Hindlimb muscle (tissue), 1 donor: ENCODE measurements at places on chromosomes 7 and 10.

- DNase-seq: peak; percentile 70
Measured at GRCh38 chr7:964401-965231, 10.1 kb upstream of the ADAP1 start.

GRCh38 chr10:3398825-3399646 is 226.5 kb upstream of the PITRM1 start:
- peak; percentile 32 for DNase-seq

GRCh38 chr10:78441694-78442093 is 408.0 kb downstream of the RPS24 start:
- no peak for DNase-seq

DNA sequence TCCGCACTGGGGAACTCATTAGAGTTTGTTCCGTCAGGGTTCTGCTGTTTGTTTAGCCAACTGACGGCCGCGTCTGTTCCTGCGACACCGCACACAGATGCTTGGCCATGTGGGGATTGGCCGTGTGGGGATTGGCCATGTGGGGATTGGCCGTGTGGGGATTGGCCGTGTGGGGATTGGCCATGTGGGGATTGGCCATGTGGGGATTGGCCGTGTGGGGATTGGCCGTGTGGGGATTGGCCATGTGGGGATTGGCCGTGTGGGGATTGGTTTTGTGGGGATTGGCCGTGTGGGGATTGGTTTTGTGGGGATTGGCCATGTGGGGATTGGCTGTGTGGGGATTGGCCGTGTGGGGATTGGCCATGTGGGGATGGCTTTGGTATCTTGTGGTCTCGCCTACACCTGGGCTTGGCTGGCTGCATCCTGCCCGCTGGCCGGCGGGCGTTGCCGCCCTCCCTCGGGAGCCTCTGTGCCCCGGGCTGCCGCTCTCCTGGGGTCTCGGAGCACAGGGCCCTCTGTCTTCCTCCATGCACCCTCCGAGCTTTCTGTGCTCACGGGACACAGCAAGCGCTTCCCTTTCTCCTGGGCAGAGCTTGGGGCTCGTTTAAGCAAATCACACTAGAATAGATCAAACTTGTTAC is 62.5 kb downstream of the NKX6-2 start:
- no peak for DNase-seq

DNA sequence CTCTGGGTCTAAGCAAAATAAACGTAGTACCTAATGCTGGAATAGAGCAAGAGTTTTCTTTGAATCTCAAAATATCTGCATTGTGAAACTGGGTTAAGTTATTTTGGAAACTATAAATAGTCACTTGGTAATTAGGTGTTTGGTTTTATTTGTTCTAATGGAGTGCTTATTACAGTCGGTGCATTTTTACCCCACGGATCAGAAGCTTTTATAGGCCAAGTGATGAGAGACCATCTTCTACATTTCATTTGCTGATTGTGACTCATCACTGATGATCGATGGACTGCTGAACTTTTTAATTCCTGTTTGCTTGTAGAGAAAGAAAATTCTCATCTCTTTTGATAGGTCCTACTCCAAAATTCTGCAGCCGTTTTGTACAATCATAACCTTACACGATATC is 28.2 kb downstream of the MGMT start:
- DNase-seq: no peak

DNA sequence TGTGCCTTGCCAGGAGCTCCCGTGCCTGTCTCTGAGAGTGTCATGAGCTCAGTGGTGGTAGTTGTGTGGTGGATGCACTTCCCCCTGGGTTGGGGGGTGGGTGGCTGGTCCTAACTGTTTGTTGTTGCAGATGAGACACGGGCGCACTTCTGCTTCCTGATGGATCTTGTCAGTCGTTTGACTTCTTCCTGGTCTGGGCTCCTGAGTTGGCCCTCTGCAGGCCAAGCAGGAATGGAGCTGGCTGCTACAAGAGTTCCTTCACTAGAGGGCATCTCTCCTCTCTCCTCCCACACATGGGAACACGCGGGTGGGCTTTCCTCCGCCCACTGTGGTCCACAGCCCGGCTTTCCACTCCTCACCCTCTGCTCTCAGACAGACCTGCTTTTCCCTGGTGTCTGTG is 82.0 kb downstream of the BMS1 start:
- no peak for DNase-seq

DNA sequence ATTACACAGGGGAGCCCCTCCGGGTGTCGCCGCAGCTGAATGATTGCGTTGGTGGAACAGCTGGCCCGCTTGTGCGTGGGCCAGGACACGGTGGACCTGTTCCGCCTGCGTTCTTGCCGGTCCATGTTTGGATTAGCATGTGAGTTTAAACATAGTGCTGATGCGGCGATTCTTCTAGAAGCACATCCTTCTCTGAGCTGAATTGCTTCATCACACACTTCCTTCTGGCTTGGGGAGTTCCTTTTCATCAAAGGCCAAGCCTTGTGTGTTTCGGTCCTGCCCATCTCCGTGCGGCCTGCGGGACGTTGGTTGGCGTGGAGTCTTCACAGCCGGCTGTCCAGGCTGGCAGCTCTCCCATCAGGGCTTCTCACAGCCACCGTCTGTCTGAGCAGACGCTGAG is 45.5 kb upstream of the SLC29A4 start:
- DNase-seq: peak; percentile 63

GRCh38 chr7:39623732-39624441 is 515 bp downstream of the RALA start:
- peak; percentile 33 for DNase-seq

- DNase-seq: no peak
Measured at GRCh38 chr7:76216381-76217082, 14.8 kb downstream of the SRRM3 start.

- DNase-seq: no peak
Measured at GRCh38 chr10:14146501-14146900, 184.2 kb downstream of the FRMD4A start.

GRCh38 chr7:43363035-43363791 is 219.7 kb upstream of the STK17A start:
- DNase-seq: no peak

- DNase-seq: no peak
Measured at GRCh38 chr7:54783952-54784351, 24.9 kb upstream of the SEC61G start.

GRCh38 chr7:81244224-81244623 is 325.4 kb upstream of the SEMA3C start:
- no peak for DNase-seq

DNA sequence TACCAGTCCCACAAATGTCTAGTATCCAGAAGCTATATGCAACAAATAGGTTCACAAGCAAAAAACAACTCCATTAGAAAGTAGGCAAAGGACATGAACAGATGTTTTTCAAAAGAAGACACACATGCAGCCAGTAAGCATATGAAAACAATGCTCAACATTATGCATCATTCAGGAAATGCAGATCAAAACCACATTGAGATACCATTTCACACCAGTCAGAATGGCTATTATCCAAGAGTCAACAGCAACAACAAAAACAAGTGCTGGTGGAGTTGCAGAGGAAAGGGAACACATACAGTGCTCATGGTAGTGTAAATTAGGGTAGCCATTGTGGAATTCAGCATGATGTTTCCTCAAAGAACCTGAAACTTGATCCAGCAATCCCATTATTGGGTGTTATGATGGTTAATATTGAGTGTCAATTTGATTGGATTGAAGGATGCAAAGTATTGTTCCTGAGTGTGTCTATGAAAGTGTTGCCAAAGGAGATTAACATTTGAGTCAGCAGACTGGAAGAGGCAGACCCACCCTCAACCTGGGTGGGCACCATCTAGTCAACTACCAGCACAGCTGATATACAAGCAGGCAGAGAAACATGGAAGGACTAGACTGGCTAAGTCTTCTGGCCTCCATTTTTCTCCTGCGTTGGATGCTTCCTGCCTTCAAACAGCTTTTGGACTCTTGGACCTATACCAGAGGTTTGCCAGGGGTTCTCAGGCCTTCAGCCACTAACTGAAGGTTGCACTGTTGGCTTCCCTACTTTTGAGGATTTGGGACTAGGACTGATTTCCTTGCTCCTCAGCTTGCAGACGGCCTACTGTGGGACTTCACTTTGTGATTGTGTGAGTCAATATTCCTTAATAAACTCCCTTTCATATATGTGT is 218.4 kb upstream of the SEMA3D start:
- DNase-seq: no peak

DNA sequence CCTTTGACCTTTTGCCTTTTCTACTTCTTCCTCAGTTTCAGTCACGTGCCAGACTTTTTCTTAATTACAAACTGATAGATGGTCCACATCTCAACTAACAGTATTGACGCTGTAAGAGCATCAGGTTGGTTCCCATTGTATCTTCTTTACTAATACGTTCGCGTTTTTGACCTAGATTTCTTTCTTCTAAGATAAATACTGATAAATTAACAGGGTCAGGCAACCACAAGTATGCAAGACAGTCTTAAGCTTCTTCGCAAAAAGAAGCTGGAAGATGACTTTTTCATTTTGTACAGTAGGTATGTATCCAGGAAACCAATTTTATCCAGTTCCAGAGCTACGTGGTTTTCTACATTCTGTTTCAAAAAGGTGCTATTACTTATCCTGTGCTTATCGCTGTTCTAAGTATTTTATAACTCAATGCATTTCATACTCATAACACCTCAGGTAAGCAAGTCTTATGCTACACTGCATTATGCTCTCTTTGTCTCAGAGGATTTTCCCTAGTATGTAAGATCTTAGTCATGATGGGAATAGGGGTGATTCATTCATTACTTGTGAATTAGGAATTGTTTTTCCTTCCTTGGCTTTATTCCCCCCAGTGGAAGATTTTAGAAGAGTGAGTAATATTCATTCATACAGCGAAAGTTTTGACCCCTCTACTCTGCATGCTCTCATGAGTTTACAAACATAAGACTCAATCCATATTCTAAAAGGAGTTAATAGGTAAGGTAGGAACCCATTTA is 955 bp downstream of the DUS4L start:
- DNase-seq: no peak

GRCh38 chr10:122286867-122287266 is 15.8 kb downstream of the BTBD16 start:
- DNase-seq: peak; percentile 56

DNA sequence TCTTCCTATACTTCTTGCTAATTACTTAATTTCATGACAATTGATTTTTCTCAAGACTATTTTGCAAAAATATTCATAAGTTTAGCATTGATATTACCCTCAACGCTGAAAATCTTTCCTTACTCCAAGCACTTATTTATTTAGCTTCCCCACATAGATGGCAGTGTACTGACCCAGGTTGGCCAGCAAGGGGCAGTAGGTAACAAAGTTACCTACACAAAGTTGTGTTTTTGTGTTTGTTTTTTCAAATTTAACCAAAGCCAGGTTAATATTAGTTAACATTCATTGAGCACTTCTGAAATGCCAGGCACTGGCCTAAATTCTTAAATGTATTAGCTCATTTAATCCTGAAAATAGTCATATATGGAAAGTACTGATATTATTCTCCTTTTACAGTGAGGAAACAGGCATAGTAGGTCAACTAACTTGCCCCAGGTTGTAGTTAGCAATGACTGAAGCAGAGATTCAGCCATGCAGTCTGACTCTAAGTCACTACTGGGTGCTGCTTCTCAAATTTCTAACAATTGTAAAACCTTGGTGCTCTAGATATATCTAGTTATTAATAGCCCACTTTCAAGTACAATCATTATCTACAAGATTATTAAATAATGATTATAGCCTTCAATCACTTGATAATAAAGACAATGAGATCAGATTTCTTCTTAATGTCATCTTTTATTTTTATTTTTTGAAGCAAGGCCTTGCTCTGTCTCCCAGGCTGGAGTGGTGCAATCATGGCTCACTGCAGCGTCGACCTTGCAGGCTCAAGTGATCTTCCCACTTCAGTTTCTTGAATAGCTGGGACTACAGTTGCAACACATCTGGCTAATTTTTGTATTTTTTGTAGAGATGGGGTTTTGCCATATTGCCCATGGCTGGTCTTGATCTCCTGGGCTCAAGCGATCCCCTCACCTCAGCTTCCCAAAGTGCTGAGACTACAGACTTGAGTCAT is 5.8 kb upstream of the GGCT start:
- DNase-seq: peak; percentile 21

DNA sequence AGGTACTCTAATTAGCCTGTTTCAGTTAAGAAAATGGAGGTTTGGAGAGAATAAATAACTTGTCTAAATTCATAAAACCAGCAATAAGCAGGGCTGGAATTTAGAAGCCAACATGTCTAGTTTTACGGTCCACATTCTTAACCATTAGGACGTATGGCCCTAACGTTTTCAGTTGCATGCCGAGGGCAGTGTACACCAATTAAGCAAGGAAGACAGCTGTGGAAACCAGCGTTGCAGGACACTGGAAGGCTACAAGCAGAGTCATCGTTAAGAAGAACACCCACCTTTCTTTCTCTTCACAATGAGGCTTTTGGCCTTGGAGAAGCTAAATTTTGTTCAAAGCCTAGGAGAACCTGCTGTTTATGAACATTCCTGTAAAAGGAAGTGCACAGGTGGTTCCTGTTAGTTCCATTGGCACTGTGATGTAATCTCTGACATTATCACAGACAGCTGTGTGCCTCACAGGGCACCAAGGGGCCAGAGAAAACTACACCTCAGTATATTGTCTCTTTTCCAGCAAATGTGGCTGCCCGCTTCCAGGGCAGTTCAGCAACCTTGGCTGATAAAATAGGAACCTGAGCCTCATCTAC is 21.0 kb downstream of the MPP7 start:
- no peak for DNase-seq

GRCh38 chr10:786633-787474 is 97.4 kb upstream of the DIP2C start:
- no peak for DNase-seq

GRCh38 chr10:105188737-105189462 is 547.8 kb downstream of the SORCS3 start:
- DNase-seq: no peak

- no peak for DNase-seq
Measured at GRCh38 chr10:125521721-125522680, 161.0 kb downstream of the TEX36 start.

- DNase-seq: no peak
Measured at GRCh38 chr10:36163827-36164226, 521.7 kb upstream of the FZD8 start.
